ENCODE measurements at places on chromosomes 3 and 15.

DNA sequence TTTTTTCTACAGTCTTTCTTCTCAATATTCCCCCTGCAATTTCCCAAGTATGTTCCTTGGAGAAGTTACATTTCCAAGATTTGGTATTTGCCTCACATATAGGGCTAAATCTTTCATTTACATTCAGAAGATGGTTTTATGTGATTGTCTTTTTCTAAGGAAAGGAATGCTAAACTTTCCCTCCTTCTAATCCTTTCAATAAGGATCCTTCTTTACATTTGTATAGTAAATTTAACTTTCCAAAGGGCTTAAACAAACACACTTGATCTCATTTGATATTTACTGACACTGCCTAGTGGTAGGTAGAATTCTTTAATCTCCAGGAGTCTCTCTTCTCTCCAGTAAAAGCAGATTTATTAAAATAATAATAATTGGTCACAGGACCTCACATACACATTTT is 185.3 kb downstream of the LSAMP start:
- DNase-seq = no peak

DNA sequence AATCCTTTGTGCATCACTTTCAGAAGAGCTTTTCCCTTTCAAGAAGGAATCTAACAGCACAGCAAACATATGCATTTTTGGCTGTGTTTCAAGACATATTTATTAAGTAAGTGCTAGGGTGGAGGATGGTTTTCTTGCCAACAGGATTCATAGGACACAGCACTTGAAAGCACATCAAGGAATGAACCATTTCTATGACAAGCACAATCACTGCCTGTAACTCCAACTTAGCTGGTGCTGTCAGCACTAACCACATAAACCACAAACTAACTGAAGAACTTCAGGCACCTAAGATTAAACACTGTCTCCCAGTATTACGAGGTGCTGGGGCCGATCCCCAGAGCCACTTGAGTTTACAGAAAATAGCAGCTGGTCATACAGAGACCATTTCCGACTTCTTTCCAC is 35.4 kb upstream of the SPRED1 start:
- no peak for DNase-seq

- no peak for DNase-seq
These were observed at the start of gene ACSBG1 for GRCh38 chr15:78234515-78235040. ACSBG1 (minus strand) TSS chr15:78234565; CDS start chr15:78234501, 64 bp downstream.

GRCh38 chr3:127384717-127385539 is 97.1 kb upstream of the PRR20G start:
- DNase-seq = no peak

GRCh38 chr3:174792864-174793263 is 66.3 kb upstream of the NAALADL2 start:
- DNase-seq = no peak

DNA sequence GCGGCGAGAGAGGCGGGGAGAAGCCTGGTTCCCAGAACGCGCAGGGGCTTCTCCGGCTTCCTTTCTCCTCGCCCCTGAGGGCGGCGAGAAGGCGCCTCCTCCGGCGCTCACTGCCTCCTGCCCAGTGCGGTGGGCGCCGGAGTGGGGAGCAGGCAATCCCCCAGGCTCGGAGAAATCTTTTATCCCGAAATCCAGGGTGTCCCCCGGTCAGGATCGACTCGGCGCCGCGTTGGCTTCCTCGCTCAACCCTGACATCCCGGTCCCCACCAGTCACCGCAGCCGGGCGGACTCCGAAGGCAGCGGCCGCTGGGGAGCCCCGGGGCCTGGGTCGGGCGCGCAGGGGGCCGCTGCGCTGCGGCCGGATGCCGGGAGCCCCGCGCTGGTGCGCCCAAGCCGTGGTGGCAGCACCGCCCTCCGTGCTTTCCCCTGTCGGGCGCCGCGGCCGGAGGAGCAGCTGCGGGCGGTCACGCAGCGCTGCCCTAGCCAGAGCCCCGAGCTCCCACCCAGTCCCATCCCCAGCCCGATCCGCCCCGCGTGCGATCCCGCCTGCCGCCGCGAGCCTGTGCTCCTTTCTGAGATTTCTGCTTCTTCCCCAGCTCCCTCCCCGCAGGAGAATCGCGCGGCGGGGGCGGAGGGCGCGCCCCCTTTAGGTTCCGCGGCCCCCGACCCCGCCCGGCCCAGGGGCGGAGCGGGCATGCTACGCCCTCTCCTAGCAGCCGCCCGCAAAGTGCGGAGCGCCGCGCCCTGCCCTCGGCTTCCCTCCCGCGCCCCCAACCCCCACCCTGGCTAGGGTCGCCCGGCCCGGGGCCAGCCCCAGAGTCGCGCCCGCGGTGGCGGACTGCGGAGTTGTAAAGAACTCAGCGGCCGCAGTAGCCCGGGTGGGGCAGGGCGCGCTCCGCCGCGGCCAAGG is 683 bp upstream of the CACNA2D3 start:
- DNase-seq = no peak

DNA sequence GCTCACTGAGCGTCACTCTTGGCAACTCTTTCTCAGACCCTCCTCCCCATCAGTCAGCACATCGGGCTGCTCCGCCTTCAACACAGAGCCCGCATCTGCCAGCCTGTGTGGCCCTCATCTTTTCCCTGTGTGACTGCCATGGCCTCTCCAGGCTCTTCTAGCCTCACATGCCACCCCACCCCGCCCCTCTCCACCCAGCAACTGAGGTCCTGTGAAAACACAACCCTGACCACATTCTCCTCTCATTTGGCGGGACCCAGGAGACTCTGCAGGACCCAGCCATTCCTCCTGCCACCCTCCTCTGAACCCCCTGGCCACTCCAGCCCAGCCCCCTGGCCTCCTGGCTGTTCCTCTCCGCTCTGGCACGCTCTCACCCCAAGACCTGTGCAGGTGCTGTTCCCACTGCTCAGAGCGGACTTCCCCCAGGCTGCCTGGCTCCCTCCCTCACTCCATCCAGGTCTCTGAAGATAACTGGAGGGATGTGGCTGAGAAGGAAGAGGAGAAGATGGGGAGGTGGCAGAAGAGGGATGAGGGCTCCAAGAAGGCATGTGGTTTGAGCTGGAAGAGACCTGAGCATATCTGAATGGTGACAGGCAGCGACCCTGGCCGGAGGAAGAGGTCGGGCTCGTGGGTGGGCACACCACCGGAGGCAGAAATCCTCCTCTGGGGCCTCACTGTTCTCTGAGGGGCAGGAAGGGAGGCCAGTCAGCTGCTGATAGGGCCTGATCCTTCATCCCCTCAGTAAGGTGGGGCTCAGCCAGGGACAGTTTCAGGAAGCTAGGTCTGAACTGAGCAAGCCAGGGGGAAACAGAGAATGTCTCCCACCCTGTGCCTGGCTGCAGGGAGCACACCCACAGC is 111.2 kb upstream of the RPL32 start:
- no peak for DNase-seq

DNA sequence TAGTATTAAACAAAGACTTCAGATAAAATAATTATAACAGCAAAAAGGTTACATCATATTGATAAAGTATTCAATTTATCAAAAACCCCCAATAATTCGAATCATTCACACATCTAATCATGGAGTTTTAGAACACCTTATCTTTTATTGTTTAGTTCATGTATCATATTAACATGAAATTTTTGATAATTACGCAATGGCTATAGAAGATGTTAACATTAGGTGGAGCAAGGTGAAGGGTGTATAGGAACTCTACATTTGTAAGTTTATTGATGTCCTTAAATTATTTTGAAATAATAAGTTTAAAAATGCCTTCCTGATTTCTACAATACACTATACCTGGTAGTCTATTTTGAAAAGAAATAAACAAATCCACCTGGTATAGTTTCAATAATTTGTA is 696.5 kb upstream of the BCHE start:
- DNase-seq = no peak

- no peak for DNase-seq
These were observed 45.1 kb downstream of the COLQ start for GRCh38 chr3:15476378-15476777.

DNA sequence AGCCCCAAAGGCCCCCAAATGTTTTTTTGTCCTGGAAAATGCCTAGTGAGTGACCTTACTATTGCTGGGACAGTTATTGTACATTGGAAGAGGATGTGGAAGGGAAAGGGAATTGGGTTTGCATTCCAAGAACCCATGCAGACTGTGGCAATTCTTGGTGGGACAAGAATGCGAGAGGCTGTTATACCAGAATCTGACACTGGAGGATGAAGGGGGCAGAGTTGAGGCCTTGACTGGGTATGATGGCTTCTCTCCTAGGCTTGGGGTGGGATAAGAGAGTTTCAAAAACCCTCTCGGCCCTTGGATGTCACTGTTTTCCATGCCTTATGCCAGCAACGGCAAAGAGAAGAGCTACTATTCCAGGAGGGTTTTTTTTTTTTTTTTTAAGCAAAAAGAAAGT is 25.3 kb downstream of the IL16 start:
- DNase-seq = no peak

GRCh38 chr15:93826790-93827189 is 404.6 kb upstream of the MCTP2 start:
- DNase-seq = no peak

DNA sequence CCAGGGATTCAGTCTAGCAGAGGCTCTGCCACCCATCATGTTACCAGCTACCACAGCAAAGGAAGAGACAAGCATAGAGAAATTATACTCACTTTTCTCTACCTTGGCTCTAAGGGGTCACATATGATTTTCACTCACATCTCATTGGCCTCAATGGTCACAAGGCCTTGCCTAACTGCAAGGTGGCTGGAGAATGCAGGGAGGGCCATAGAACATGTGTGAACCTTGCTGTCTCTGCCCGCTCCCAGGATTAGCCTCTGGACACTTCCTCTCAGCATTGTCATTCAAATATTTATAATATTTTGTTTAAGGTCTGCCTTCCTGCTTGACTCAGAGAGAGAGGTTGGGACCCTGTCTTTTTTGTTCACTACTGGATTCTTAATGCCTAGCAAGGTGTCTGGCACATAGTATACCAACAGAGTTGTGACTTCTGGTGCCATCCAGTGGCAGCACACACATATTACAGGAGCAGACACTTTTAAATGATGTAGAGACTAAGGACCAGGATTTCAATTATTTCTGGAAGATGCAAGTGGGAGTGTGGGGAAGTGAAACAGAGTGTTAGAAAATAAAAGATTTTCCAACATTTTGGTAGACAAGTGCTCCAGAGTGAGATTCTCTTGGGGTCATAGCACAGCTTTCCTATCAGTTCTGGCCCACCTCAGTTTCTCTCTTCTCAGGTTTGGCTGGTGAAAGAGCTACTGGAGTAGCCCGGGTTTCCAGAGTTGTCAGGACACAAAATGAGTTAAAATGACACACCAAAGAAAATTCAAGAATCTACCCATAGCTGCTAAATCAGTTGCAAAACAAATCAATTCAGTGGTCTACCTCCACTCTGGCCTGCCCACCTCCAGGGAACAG is 119.0 kb upstream of the RASGRP1 start:
- no peak for DNase-seq

DNA sequence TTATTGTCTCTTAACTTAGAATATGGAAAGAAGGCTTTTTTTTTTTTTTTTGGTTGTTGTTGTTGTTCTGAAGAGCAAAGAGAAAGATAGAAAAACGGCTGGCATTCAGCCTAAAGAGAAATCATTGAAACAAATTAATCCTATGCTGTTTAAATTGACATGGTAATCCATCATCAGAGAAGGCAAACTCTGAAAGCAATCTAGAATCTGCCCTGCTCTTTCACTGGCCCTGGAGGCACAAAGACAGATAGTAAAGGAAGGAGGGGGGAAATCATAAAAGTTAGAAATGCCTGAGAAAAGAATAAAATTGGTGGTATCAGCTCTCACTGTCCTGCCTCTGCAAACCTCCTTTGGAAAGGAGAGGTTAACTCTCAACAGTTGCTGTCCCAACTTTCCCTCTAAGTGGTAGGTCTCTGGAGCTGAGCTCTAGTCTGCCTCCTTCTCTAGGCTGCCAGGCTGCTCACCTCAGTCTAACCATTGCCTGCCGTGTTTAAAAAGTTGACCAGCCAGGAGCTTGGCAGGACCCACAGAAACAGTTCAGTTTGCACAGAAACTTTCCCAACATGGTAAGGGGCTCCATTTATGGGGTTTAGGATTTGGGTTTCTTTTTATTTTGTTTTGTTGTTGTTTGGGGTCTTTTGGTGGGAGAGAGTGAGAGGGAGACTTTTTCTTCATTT is 13.4 kb upstream of the NR2F2 start:
- DNase-seq = no peak

- DNase-seq = no peak
These were observed 114.4 kb downstream of the NTRK3 start for GRCh38 chr15:88142121-88142520.

- DNase-seq = no peak
These were observed 3.5 kb upstream of the PCSK6 start for GRCh38 chr15:101492766-101493692.

GRCh38 chr3:55708921-55709320 is 221.8 kb upstream of the WNT5A start:
- DNase-seq = no peak

DNA sequence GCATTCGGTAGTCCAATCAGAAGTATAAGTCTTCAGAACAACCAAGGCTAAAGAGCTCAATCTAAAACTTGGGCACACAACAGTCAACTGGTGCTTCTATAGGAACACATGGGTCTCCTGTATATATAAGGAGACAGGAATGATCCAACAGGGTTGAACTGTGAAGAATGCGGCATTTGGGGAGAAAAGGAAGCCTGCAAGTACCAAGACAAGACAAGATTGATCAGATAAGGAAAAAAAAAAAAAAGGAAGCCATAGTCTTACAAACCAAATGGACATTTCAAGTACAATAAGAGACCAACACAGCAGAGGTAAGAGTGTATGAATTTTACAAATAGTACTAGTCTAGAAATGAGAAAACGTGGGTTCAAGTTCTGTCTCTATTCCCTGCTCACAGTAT is 6.5 kb downstream of the CPEB1 start:
- no peak for DNase-seq

GRCh38 chr3:22858486-22858885 is 344.6 kb upstream of the UBE2E2 start:
- DNase-seq = no peak

DNA sequence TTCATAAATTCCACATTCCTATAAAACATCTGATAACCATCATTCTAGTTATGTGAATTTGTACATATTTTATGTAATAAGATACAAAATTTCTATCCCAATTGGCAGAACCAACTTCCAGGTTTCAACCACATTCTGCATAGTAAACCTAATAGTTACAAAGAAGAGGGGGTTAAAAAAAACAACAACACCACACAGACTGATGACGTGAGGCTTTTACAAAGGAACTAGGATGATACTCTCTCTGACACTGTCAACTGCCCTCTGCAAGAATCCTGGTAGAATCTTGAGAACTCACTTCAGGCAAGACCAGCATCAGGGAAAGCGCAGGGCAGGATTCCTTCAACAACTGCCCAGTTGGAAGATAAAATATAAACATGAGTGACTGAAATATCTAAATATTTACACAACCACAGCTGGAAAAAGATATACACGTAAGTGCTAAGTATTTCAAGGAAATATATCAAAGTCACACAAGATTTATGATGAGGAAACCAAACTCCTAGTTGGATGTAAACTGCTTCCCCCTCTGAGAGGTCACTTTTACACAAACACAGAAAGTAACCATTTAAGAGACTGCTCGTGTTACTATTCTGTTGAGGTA is 816.4 kb downstream of the ROBO1 start:
- DNase-seq = no peak

DNA sequence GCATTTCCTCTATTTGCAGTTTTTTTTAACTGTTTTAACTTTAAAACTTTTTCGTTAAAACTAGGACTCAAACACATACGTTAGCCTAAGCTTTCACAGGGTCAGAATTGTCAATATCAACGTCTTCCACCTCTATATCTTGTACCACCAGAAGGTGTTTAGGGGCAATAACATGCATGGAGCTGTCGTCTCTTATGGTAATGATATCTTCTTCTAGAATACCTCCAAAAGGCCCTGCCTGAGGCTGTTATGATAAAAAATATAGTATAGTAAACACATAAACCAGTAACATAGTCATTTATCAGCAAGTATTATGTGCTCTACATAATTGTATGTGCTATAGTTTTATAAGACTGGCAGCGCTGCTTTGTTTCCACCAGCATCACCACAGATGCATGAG is 76.3 kb upstream of the MLF1 start:
- DNase-seq = no peak

Measured in stimulated activated CD8-positive, alpha-beta memory T cell treated with anti-CD3 and anti-CD28 coated beads, Interleukin-4, amount 100 ng/mL, for 1 hour (primary cell).